ENCODE measurements at places on chromosomes 7 and 10.
A peak's percentile ranks its signal among the peaks of the same experiment; 100 is the strongest.

- no peak for DNase-seq
Observed at GRCh38 chr10:71613877-71614276, 105.7 kb downstream of the C10orf105 start.

DNA sequence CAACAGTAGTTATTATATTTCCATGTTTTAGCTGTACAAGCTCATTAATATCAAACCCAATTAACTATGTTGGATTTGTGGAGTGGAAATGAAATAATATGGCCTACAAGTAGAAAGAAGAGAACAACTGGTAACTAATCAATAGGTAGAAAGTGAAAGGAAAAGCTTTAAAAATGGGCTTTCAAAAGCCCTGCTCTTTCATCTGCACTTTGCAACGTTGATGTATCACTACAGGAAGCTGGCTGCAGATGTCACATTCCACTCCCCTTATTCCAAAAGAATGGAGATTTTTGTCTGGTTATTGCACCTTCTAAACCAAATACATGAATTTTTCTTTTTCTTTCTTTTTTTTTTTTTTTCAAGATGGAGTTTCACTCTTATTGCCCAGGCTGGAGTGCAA lies 11.7 kb upstream of the MKI67 start:
- no peak for DNase-seq

DNA sequence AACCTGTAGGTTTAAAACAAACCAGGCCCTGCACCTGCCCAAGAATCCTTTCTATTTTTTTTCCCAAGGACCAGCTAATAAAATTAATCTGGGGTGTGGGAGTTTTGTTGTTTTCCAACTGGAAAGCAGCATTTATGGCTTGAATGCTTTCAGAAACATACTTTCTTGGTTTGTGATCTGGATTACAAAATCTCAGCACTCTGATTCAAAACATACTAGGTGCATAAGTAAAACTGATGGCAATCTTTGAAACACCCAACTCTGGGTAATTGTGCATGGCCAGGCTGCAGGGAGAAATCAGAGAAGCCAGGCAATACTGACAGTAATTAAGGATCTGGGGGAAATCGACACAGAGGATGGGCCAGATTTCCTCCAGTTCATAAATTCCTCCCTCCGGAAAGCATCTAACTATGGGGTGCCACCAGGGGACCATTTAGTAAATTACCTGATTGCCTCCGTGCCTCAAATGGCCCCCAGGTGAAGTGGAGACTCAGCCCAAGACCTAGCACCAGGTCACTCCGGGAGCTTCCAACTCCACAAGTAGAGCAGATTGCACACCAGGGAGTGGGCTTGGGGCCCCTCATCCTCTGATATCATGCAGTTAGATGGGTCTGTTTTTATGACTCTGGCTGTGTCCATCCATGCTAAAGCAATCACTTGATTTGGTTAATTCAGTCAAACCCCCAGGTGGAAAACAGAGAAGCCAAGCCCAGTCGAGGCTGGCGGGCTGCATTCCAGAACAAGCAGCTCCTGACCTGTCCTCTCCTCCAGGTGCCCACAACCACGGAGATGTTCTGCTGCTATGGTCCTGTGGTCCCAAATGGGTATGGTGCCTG lies 15.2 kb upstream of the C10orf53 start:
- DNase-seq, result no peak

GRCh38 chr7:76089865-76090475 lies 42.1 kb downstream of the MDH2 start:
- no peak for DNase-seq

DNA sequence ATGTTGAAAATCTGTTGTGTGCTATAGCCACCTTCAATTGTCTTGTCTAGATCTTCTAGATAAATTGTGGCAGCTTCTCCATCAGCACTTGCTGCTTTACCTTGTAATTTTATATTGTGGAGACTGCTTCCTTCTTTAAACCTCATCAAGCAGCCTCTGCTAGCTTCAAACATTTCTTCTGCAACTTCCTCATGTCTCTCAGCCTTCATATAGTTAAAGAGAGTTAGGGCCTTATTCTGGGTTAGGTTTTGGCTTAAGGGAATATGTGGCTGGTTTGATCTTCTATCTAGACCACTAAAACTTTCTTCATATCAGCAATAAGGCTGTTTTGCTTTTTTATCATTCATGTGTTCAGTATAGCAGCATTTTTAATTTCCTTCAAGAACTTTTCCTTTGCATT lies 128.2 kb downstream of the ADAM22 start:
- DNase-seq, result no peak

GRCh38 chr10:73774637-73775036 lies 7.2 kb upstream of the CHCHD1 start:
- DNase-seq, result no peak

GRCh38 chr10:129417870-129418269 lies 49.2 kb upstream of the MGMT start:
- DNase-seq, result peak; percentile 60

DNA sequence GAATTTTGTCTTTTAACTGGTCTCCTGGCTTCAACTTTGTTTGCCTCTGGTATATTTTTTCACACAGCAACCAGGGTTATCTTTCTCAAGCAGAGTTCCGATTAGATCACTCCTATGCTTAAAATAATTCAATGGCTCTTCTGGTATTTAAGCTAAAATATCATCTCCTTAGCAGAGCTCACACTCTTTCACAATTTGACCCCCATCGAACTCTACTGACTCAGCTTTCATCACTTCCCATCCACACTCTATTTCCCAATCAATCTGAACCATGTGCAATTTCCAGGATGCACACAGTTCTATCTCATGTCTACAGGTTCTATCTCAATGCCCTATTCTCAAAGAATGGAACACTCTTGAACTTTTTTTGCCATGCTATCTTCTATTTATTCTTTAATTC lies 809.5 kb downstream of the GRID1 start:
- DNase-seq, result no peak

DNA sequence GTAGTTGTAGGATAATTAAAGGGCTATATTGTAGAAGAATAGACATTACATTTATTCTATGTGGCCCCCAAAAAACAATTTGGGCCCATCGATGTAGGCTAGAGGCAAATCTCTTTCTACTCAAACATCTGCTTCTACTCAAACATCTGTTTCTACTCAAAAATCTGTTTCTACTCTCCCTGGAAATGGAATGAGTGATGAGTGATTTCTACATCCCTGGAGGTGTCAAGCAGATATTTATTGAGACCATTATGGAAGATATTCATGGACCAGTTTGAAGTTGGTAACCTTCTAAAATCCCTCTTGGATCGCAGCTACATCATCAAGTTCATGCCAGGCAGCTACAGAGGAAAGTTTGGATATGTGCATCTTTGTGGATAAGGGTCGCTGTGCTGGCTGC lies 5.1 kb upstream of the PLPP4 start:
- no peak for DNase-seq

- DNase-seq, result peak; percentile 33
Observed at GRCh38 chr7:143049362-143049761, 2.8 kb upstream of the OR6V1 start.

DNA sequence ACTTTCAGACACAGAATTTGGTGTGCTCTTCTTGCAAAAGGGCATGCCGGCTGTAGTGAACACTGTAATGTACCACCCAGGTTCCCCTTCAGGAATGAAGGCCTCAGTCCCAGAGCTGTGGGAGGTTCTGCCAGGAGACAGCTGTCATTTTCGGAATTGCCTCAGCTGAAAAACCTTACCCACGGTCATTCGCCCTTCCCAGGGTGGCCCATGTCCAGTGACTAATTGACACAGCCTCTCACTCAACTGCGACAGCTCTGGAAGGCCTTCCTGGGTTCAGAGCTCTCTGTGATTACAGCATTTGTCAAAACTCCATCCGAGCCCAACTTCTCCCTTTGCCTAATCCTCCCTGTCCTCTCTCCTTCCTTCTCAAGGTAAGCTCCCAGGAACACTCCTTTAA lies 43.7 kb upstream of the WAC start:
- DNase-seq, result no peak

- DNase-seq, result no peak
Observed at GRCh38 chr7:38585572-38586354, 45.4 kb downstream of the AMPH start.

DNA sequence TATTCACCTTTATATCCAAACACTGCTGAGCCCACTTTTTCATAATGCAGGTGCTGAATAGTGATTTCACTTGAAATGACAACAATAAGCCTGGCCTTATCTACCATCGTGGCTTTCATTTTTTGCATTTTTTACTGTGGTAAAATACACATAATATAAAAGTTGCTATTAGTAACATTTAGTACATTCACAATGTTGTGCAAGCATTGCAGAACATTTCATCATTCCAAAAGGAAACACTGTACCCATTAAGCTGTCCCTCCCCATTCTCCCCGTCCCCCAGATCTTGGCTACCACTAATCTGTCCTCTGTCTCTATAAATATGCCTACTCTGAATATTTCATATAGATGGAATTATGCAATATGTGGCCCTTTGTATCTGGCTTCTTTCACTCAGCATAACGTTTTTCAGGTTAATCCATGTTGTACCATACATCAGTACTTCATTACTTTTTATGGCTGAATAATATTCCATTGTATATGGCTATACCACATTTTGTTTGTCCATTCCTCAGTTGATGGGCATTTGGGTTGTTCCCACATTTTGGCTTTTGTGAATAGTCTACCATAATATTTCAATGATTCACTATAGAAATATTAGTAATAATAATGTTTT lies 68.5 kb upstream of the ARID5B start:
- DNase-seq, result no peak

DNA sequence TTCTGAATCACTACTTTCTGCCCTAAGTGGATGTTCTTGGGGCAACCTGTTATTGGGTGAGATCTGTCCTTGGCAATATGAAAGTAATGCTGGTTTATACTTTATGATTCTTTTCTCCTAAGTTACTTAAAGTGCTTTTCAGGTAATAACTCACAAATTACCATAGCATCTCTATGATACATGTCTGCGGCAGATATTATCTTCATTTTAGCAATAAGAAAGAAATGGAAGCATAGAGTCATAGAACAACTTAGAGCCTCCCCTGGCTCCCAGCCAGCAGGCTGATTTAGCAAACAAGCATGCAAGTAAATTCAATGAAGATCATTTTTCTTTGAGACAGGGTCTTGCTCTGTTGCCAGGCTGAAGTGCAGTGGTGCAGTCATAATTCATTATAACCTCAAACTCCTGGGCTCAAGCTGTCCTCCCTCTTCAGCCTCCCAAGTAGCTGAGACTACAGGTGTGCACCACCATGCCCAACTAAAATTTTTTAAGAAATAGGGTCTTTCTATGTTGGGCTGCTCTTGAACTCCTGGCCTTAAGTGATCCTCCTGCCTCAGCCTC lies 38.1 kb upstream of the GRM8 start:
- DNase-seq, result no peak

- DNase-seq, result no peak
Observed at GRCh38 chr7:44408596-44408995, 81.9 kb downstream of the NUDCD3 start.

DNA sequence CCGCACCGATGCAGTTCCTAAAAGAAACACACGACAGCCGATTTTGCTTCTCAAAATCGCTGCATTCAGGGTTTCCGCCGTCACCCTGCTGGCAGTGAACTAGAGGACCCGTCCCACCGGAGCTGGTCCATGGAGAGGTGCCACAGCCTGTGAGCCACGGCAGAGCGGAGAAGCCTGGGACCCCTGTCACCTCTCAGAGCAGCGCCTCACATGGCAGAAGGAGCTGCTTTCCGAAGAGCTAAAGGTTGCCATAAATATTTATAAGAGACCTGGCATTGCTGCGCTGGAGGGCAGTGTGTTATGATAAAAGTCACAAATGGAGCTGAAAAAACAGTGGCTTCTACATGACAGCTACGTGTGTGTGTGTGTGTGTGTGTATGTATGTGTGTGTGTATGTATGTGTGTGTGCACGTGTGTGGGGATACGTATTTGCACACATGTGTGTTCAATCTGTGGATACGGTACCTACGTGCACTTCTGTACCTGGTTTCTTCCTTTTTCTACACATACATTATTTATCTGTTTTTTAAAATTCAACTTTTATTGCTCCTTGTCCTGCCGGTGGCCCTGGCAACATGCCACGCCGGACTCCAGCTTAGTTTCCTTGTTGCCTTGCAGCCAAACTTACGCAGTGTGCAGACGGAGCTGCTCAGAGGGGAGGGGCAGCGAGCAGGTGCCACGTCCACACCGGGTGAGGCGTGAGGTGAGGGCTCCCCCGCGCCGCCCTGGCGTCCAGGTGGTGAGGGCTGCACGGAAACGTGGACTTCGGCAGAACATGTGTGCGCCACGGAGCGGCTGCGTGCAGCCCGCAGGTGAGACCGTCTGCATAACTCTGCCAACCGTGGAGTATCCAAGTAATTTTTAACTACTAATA lies 115.2 kb upstream of the PITRM1 start:
- no peak for DNase-seq

GRCh38 chr7:82443036-82443546 lies 486 bp downstream of the CACNA2D1 start:
- DNase-seq, result peak; percentile 48

GRCh38 chr7:24705461-24705954 lies 51.8 kb downstream of the GSDME start:
- DNase-seq, result no peak

- peak; percentile 41 for DNase-seq
Observed at GRCh38 chr7:518630-519483, 789 bp downstream of the PDGFA start.

GRCh38 chr10:120970595-120971529 lies 119.7 kb downstream of the WDR11 start:
- no peak for DNase-seq

DNA sequence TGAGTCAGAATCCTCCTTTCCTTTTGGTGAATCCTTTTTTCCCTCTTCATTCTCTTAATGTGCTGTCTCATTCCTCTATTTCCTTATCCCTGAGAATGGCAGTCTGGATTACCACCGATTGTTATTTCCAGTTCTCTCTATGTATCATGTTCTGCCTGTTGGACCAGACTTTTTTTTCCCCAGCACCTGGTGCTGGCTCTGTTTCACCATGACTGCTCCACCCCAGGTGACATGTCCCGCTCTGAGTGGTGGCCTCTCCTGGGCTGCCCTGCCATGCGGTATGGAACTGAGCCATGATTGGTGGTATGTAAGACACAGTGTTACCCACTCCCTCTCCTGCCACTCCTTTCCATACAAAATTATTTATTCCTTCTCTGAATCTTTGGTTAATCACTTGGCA lies 399.9 kb downstream of the GATA3 start:
- no peak for DNase-seq

DNA sequence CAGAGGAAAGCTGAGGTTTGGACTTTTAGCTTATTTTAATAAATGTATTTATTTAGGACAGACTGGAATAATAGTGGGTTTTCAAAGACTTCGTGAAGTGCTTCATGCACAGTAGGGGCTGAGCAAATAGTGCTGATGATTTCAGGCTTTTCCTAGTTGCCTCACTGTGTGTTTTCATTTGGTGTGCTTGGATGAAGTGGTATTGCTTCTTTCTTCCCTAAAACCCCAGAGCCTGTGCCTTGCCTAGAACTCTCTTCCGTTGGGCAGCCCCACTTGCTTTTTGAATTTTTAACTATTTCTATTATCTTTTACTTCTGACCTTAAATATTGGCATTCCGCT lies 49.6 kb downstream of the ARID5B start:
- no peak for DNase-seq
